ENCODE measurements at places on chromosomes 7 and 10.

- DNase-seq, result no peak
Observed at GRCh38 chr10:123402656-123403055, 248.5 kb downstream of the BUB3 start.

DNA sequence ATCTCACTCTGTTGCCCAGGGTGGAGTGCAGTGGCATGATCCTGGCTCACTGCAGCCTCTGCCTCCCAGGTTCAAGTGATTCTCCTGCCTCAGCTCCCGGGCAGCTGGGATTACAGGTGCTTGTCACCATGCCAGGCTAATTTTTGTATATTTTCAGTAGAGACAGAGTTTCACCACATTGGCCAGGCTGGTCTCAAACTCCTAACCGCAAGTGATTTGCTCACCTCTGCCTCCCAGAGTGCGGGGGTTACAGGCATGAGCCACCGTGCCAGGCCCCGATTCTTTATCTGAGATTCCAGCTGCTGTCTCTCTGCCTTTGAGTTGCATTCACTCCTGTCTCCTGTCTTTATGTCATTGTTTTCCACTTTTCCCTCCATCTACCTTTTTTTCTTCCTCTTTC, 168.7 kb downstream of the TMEM178B start:
- no peak for DNase-seq

DNA sequence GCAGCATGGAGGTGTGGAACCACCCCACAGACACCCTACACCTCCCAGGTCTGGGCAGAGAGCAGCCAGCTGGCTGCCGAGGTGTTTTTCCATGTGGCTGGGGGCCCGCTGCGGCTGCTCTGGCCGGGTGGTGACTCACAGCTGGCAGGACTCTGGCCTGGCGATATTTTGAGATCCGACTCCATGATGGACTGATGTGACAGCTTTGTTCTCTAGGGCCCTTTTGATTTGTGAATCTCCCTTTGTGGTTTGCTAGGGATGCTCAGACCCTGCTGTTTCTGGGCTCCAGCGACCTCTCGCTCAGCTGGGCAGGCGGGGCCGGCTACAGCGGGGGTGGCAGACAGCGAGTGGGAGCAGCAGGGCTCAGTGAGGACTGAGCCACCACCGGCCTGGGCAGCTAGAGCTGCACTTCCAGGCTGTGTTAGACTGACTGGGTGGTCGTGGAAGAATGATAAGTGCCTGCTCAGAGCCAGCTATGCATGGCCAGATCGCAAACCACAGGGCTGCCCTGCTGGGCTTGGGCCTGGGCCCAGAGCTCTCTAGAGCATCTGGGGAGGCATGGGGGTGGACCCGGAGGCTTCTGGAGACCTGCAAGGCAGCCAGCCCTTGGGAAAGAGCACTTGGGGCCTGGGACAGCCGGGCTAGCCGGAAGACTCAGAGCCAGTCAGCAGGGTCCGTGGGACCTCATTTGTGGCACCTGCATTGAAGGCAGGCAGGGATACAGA, 46.2 kb upstream of the GDF10 start:
- no peak for DNase-seq

- no peak for DNase-seq
Observed at GRCh38 chr10:14020037-14020664, 310.6 kb downstream of the FRMD4A start.

GRCh38 chr10:66394342-66395063, 531.3 kb upstream of the LRRTM3 start:
- DNase-seq, result no peak

DNA sequence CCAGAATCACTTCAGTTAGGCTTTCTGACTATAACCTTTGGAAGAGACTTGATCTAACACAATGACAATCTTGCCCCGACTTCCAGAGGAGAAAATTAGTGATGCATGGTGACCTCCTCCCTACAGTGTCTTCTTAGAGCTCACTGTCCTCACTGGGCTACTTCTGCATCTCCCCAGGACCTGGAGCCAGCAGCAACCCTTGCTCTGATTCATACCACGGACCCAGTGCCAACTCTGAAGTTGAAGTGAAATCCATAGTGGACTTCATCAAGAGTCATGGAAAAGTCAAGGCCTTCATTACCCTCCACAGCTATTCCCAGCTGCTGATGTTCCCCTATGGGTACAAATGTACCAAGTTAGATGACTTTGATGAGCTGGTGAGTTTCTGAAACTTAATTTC, 12.6 kb downstream of the CPA2 start:
- no peak for DNase-seq

DNA sequence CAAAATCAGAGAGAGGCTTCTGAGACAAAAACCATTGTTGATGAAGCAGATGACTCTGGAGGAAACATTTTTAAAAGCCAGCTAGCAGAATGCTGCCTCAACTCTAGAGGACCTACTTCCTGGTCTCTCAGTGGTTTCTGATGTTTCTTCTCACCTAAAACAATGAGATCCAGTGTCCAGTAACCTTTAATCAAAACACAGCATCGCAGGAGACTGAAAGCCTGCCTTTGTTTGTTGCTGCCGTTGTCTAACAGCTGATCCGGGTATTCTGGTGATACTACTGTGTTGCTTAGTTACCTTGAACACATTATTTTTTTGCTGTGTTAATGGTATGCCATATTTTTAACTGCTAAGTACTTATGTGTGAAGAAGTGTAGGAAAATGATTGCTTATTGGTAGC, 70.9 kb downstream of the WIPF3 start:
- no peak for DNase-seq
